NCI-H69 (cell line): ENCODE measurements at places on chromosomes 1 and 21.

DNA sequence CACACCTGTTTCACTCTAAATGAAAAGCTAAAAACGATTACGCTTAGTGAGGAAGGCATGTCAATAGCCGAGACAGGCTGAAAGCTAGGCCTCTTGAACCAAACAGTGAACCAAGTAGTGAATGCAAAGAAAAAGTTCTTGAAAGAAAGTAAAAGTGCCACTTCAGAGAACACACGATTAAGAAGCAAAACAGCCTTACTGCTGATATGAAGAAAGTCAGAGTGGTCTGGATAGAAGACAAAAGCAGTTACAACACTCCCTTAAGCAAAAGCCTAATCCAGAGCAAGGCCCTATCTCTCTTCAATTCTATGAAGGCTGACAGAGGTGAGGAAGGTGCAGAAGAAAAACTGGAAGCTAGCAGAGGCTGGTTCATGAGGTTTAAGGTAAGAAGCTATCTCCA lies 130.7 kb downstream of the SIPA1L2 start:
- no peak for DNase-seq

GRCh38 chr1:155514582-155515187 lies 47.9 kb downstream of the ASH1L start:
- no peak for DNase-seq

DNA sequence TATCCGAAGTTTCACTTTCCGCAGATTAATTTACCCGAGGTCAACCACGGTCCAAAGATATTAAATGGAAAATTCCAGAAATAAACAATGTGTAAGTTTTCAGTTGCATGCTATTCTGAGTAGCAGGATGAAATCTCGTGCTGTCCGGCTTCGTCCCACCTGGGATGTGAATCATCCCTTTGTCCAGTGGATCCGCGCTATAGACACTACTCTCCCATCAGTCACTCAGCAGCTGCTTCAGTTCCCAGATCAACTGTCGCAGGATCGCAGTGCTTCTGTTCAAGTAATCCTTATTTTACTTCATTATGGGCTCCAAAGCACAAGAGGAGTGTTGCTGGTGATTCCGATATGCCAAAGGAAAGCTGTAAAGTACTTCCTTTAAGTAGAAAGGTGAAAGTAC lies 8.3 kb upstream of the LRP8 start:
- DNase-seq = no peak

DNA sequence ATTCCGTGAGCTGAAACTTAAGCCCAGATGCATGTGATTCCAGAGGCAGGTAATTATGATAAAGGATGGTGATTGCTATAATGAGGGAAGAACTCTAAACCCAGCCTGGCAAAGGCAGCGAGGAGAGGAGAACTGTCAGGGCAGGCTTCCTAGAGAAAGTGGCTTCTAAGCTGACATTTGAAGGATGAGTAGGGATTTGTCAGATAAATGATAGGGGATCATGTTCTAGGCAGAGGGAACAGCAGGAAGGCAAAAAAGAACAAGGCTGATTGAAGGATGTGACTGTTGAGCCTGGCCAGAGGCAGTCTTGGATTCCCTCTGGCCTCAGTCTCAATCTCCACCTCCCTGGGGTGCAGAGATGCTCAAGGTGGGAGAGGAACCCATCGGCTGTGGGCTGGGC lies 146.4 kb upstream of the POU3F1 start:
- DNase-seq = no peak

GRCh38 chr1:111911776-111912515 lies 77.5 kb downstream of the KCND3 start:
- no peak for DNase-seq

DNA sequence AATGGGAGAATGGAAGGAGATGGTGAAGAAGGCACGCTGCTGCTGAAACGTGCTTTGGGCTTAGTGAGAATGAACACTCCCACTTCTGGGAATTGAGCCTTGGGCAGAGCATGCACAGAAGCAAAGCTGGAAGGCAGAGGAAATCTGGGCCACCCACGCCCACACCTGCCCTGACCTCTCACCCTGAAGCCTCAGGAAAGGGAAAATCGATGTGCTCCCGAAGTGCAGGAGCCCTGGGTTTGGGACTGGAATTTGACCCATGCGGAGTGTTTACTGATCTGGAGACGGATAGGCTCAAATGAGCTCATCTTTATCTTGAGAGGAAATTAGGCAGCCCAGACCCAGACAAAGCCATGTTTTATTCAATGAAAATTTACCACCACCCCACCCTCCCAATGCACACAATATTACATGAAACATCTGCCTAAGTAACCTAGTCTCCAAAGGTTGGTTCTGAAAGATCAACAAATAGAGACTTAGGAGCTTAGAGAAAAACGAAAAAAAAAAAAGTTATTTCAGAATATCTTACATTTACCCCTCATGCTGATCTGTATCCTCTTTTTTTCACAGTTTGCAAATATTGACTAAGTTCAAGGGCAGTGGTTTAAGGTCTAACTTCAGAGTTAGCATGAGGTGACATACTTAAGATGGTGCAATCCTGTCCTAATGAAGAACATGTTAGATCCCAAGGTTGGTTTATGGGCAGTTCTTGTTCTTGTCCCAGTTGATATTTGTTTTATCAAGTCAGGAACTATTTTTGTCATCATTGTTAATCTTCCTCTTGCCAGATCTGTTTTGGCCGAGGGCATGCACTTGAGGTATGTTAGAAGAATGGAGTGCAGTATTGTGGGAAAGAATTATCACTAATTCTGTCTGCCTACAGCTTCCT lies 63.0 kb downstream of the PROX1 start:
- DNase-seq = peak; percentile 29

GRCh38 chr1:243315455-243315854 lies 59.6 kb downstream of the SDCCAG8 start:
- DNase-seq = no peak

GRCh38 chr1:84960371-84960770 lies 36.5 kb downstream of the MCOLN2 start:
- no peak for DNase-seq

DNA sequence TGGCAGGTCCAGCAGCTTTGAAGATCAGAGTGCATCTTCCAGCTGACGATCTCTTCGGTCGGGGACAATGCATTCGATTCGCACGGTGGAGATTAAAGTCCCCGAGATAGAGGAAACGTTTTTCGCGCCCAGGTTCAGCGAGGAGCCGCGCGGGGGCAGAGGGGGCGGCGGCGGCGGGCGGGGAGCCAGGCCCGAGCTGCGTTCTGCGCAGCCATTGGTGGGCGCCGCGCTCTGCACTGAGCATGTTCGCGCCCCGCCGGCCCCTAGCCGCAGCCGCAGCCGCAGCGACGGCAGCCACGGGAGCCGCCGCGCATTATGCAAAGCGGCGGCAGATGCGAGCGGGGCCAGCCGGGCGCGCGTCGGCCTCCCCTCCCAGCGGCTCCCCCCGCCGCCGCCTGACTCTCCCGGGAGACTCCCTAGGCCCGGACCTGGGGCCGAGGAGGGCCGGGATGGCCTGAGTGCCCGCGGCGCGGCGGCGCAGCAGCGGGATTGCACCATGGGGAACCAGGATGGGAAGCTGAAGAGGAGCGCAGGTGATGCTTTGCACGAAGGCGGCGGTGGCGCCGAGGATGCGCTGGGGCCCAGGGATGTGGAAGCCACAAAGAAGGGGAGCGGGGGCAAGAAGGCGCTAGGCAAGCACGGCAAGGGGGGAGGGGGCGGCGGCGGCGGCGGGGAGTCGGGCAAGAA lies at the start of gene FMN2:
TSS of gene FMN2 (plus strand) at position 270 of the 687 bp plus-strand sequence. CDS start at position 497, 227 bp downstream.
- peak; percentile 96 for DNase-seq

DNA sequence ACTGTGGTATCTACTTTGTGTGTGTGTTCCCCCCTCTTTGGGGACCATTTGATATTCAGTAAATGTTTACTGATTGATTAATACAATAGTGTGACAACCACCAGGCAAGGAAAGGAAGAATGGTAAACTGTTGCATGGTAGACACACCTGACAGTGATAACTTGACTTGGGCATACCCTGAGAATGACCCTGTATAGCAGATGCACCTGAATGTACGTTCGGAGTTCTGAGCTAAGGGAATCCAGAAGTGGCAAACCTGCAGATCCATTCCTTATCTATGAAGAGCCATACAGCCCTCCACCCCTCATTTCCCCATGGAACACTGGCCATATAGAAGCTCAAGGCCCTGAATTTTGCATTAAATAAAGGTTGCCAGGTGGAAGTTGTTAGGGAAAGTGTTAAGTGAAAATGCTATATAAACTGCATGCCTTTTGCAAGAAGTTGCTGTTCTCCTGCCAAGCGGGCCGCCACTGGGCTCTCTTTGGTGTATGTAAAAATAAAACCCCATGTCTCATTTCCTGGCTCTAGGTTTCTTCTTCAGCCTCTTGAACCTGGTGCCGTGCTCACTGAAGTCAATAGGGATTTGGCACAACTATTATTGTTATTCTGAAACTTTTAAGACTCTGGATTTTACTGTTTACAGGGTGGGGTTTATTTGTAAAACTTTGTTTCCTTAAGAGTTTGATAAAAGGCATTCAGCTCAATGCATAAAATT lies 32.6 kb upstream of the DENND1B start:
- DNase-seq = no peak

DNA sequence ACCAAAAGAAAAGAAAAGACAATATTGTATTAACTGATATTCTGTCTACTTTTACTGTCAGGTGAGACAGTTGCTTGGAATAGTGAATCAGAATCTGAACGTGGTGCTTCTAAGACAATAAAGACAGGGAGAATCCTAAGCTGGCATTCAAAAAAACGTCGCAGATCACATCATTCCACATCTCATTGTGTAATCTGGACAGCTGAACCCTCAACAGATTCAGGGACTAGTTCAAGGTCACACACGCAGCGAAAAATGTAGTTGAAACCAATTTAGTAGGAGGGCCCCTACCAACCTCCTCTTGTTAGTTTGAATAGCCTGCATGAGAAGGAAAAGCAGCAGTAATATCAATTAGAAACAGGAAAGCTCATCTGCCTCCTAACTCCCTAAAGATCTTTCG lies 46.4 kb upstream of the KRTAP19-8 start:
- DNase-seq = no peak

GRCh38 chr21:26055841-26056264 lies 114.7 kb downstream of the APP start:
- no peak for DNase-seq

GRCh38 chr1:1205769-1206375 lies 520 bp downstream of the TNFRSF18 start:
- DNase-seq = no peak

GRCh38 chr1:196546272-196547111 lies 61.7 kb downstream of the KCNT2 start:
- peak; percentile 87 for DNase-seq

DNA sequence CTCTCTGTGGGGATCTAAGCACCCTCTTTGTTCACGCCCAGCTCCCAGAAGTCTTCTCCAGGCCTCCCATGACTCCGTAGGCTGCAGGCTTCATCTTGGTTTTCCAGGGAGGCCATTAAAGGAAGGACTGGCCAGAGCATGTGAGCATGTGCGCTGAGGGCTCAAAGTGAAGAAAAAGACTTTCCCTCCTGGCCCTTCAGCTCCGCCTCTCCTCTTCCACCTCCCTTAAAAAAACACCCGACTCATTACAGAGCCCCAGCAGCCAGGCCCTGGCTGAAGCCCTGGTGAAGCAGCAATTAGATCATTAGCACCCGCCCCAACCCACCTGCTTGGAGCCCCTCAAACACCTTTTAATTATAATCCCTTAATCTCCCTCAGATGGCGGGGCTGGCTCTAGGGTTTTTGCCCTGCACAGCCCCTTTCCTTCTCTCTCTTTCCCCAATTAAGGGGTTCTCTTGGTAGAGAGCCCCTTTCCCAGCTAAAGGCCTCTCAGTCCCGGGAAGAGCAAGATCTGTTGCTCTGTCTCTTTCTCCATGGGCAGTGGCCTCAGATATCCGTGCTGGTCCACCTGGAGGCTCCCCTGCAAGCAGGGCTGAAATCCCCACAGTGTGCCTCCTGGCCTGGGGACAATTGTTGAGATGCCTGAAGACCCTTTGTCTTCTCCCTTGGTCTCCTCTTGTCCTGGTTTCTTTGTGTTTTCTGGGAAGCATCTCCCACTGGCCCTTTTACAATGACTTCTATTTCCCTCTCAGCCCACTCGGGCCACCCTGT lies 30.5 kb downstream of the RHBG start:
- peak; percentile 15 for DNase-seq

DNA sequence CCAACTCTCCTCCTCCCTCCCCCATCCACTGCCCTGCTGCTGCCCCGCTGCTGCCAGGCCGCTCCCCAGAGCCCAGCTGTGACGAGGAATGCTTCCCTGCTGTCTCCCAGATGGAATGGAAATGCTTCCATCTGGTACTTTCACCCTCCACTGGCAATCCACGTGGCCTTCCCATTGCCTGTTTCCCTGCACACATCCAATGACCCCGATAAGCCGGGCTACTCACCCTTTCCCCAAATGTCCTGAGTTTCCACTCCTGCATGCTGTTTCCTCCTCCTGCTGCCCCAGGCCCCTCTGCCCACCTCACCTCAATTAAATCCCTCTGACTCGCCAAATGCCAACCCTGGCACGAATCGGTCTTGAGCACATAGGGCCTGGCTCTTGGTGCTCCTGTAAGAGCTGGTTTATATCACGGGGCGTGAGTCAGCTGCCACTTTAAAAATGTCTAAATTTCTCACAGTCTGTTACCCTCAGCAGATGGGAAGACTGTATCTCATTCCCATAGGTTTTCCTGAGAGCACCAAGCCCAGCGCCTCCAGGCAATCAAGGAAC lies 36.4 kb downstream of the MRAP start:
- DNase-seq = peak; percentile 87

DNA sequence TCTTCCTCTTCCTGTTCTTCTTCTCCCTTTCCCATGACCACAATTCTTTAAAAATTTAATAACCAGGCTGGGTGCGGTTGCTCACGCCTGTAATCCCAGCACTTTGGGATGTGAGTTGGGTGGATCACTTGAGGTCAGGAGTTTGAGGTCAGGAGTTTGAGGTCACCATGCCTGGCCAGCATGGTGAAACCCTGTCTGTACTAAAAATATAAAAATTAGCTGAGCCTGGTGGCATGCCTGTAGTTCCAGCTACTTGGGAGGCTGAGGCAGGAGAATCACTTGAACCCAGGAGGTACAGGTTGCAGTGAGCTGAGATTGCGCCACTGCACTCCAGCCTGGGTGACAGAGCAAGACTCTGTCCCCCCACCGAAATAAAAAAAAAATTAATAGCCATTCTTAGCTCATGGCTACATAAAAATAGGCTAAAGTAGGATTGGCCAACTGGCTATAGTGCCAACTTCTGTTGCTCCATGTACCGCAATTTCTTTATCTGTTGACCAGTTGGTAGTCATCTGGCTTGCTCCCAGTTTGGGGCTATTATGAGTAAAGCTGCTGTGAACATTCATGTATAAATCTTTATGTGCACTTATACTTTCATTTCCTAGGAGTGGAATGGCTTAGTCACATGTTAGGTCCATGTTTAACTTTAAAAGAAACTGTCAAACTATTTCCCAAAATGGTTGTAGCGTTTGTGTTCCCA lies 136.3 kb downstream of the PEX14 start:
- no peak for DNase-seq

- no peak for DNase-seq
Observed at GRCh38 chr1:147245129-147245528, 2.6 kb downstream of the CHD1L start.

GRCh38 chr21:40014394-40014793 lies 147.2 kb downstream of the PCP4 start:
- DNase-seq = no peak

DNA sequence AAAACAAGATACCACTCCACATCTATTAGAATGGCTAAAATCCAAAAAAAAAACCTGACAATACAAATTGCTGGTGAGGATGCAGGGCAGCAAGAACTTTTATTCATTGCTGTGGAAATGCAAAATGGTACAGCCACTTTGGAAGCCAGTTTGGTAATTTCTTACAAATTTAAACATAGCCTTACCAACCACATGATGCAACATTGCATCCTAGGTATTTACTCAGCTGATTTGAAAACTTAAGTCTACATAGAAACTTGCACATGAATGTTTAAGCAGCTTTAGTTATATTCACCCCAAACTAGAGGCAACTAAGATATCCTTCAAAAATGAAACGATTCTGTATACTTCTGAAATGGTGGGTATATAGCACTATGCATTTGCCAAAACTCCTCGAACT lies 178.8 kb upstream of the PDE4B start:
- DNase-seq = no peak
